ENCODE measurements at places on chromosomes 6 and 20.

DNA sequence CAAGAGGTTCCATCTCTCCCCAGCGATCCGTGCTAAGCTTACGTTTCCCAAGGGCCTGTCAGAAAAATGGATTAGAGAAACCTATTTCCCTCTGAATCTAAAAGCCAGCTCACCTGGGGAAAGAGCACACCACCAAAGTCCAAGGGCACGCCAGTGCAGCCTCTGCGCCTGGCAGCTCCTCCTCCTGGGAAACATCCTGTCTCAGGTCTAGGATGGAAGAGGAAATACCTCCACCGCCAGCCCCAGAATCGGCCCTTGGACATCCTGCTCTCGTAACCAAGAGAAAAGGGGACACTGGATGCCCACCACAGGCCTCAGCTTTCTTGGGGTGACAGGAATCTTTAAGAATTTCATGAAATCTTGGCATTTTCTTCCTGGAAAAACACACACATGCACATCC lies 18.7 kb downstream of the RAMACL start:
- no peak for DNase-seq

GRCh38 chr6:170269846-170270541 lies 20.9 kb downstream of the DLL1 start:
- DNase-seq, result no peak

DNA sequence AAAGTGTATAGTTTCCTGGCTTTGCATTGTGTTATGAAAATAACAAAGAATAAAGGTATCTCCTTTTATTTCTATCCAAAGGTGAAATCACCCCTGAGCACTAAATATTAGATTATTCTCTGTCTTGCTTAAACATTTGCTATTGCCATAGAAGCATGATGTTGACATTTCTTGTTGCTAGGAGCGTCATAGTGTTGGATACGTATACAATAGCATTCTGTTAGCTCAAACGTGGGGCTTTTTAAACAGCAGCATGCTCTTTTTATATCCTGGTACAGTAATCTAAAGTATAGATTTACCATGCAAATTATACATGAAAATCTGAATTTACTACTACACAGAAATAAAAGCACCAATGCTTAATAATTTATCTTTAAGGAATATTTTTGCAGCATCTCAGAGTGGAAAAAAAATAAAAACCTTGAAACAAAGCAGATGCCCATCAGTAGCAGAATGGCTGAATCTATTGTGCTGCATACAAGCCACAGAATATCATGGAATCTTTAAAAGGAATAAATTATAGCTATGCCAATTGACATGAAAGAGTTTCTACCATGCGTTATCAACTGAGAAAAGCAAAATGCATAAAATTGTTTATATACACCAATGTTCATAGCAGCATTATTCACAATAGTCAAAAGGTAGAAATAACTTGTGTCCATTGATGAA lies 9.6 kb upstream of the HSF2 start:
- DNase-seq, result no peak

DNA sequence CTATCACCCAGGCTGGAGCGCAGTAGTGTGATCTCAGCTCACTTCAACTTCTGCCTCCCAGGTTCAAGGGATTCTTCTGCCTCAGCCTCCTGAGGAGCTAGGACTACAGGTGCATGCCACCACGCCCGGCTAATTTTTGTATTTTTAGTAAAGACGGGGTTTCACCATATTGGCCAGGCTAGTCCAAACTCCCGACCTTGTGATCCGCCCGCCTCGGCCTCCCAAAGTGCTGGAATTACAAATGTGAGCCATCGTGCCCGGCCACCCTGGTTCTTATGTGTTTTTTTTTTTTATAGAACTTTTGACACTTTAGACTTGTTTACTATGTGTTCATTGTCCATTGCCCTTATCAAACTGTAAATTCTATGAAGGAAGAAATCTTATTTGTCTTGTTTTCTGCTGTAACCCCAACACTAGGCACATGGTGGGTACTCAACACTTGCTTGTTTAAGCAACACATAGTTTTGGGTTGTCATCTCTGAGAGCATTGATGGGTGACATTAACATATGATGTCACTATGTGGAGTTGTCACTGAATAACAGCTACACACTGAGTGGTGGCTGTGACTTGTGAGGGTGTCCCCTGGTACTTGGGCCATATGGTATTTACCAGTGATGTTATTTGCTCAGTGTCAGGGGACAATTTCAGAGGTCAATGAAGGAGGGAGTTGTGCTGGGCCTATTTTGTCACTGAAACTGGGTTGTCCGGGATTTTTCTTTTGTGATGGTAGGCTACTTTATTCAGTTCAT lies 1.5 kb upstream of the PXMP4 start:
- DNase-seq, result no peak

DNA sequence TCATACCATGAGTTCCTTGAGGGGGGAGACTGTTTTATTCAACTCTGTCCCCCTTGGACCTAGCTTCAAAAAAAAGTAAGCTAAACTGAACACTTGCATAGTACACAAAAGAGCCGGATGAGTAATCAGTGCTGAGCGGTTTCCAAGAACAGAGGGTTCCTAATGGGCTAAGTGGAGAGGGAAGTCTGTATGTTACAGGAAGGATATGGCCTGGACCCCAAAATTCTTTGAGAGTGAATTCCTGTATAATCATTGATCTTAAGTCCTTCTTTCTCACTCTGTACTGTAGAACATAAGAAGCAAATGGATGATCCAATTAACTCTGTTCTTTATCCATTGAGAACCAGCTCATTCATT lies 324.7 kb upstream of the CNR1 start:
- no peak for DNase-seq

- DNase-seq, result no peak
Observed at GRCh38 chr20:58048096-58048702, 180.3 kb downstream of the ANKRD60 start.

GRCh38 chr20:37647946-37648345 lies 45.9 kb upstream of the CTNNBL1 start:
- no peak for DNase-seq
